B cell (primary cell): ENCODE measurements at places on chromosomes 16 and 17. TPM values are rescaled to one million over a fixed set of nuclear protein-coding genes. Genes with fewer than 3 reads are reported as not detected.

Gene JPH3
- not detected in 2 replicates for total RNA-seq

DNA sequence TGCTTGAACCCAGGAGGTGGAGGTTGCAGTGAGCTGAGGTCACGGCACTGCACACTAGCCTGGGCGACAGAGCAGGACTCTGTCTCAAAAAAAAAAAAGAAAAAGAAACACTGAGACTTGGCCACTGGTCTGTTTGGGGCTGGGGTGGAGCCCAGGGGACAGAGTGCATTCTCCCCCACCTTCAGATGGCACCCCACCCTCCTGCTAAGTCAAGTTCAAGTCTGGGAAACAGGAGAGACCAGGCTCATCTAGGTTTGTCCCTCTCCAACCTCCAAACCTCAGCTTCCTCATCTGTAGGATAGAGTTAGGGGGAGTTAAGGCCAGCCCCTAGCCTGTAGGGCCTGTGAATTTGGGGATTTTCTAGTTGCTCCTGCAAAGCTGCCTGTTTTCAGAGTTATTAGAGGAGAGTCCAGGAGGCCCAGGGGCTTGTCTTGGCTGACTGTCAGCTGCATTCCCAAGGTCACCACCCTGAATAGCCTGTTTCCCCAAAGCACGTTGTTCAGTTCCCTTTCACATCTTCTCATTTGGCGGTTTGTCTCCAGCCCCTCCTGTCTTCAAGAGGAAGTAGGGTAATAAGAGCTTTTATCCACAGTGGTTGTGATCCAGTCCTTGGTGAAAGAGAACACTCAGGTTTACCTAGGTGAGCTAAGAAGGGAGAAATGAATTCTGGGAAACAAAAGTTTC is 2.2 kb downstream of the MT3 start:
- DNase-seq, result no peak

- no peak for DNase-seq
These were observed 158.3 kb downstream of the ENGASE start for GRCh38 chr17:79232957-79233356.

DNA sequence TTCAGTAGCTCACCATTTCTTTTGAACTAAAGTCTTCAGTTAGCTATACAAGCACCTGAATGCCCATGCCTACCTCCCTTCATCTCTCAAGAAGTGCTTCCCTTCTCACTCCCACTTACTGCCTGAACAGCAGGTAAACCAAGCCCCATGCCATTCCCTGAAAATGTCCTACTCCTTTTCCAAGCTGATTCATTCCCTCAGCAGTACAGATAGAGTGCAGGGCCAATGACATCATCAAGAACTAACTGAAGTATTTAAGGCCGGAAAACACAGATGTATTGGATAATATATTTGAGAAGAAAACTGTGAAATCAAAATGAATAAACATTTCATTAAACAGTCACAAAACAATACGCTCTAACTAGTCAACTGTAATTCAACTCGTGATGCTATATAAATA is 478.8 kb upstream of the CDH11 start:
- DNase-seq, result no peak

DNA sequence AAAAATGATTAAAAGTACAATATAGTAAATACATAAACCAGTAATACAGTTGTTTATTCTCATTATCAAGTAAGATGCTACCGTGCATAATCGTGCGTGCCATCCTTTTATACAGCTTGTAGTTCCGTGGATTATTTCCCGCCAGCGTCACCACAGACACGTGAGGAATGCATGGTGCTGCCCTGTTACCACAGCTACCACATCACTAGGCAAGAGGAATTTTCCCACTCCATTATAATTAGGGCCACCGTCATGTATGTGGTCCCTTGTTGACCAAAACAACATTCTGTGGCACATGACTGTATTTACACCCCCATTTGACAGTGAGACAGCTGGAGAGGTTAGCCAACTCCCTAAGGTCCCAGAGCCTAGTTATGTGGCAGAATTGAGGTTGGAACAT is 30.5 kb upstream of the LGALS9 start:
- DNase-seq, result no peak

DNA sequence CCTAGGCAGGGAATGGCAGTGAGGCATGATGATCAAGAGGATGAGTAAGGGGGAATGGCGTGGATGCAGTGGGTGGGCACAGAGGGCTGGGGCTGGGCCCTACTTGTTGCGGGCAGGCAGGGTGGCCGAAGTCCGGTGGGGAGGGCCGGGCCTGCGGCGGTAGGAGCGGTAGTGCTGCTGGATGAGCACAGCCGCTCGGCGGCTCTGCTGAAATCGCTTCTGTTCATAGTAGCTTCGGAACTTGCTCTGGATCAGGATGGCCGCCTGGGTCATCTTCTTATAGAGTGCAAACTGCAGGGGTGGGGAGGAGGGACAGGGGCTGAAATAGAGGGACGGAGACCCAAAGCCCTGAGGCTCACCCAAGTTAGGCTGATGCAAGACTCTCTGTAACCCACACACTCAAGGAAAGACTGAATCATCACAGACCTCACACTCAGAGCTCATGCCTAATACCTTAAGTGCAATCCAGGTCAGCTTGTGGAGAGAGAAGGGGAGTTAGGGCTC is 1.5 kb upstream of the SPAG7 start:
- no peak for DNase-seq

DNA sequence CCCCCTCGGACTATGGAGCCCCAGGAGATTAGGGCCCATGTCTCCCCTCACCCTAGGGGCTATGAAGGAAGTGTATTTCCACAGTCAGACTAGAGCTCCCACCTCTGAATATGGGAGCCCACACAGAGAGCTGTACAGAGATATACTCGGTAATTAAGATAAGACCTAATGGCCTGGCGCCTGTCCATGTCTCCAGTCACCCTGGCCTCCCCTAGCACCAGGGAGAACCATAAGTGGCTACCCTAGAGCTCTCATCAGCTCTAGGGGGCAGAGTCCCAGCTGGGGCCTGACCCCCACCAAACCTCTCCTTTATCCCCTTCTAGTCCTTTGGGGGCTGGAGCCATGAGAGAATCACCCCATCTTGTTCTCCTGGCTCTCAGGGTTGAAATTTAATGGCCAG is 2.4 kb downstream of the TMEM101 start:
- DNase-seq, result no peak

Gene DDX42
- 170 and 181 TPM in 2 replicates for total RNA-seq

DNA sequence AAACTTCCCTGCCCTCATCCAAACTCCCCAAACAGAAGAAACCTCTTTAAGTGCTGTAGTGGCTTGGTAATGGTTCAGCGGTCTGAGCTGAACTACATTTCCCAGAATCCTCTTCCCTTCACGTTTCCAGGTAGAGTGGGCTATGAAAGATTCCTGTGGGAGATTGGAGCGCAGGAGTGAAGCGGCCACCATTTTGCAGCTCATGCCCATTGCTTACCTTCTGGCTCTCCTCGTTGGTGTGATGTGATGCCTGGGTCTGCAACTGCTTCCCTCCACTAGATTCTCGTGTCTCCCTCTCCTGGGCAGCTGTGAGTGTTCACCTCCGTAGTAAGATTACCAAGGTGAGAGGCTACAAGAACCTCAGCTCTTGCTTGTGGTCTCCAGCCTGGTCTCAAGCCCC is 82.1 kb downstream of the GPR139 start:
- no peak for DNase-seq

DNA sequence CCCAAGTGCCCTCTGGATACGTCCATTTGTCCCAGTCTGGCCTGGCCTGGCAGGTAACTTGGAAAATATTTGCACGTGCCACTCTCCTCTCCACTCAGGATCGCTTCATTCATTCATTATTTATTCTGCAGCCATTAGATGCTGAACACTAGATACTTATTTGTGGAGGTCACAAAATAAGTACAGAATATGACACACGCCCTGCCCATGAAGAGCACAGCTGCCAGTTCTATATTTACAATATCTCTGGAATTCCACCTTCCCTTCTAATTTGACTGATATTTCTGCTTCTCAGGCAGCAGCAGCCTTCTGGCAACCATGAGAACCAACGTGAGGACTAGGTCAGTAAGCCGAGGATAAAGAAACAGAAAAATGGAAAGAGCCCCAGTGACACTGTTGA is 20.9 kb downstream of the TRIM16 start:
- no peak for DNase-seq

GRCh38 chr16:57648581-57649442 is 19.3 kb upstream of the ADGRG3 start:
- DNase-seq, result peak; percentile 83

- DNase-seq, result no peak
These were observed 2.9 kb downstream of the C16orf90 start for GRCh38 chr16:3492356-3492755.

DNA sequence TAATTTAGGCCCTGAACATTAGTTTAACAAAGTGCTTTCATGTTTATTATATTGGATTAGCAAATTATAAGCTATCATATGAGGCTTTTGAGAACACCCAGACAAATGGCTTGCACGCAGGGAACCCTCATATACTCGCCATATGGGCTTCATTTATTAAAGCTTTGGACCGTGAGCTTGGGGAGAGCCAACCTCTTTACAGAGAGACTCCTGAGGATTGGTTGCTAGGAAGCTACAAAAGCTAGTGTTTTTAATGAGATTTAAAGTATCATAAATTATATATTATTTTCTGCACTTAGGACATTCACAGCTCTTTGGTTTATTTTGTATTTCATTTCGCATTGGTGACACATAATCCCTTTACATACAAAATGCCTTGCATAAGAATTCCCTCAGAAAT is 193.8 kb upstream of the TOX3 start:
- no peak for DNase-seq
